Tongue (tissue), 3 donors: ENCODE measurements at places on chromosomes 11 and 22. TPM values are rescaled to one million over a fixed set of nuclear protein-coding genes. Genes with fewer than 3 reads are reported as not detected.

DNA sequence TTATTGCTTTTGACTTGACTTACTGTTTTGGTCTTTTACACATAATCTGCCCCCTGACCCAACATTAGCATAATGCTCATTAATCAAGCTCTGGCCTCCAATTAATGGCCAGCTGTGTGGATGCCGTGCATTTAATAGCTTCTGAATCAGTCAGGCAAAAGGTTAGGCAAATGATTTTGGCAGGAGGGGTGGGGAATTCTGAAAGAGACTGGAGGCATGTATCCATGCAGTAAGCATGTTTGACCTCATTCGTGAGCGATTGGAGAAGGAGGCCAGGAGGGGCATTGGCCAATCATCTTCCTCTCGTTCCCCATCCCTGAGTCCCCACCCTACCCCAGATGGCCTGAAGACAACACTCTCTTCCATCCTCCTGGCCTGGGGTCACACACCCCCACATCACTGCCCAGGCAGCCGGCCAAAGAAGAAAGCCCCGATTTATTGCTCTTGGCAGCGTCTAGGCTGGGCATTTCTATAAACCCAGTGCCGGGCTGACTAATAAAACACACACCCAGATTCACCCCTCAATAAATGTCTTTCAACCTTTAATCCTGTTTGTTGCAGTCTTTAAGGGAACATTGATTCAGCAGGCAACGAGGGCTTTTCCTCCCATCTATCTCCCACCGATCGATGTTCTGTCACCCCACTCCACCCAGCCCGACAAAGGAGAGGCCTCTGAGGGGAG is 150.0 kb downstream of the OPCML start:
- peak; percentile 76 for DNase-seq

MS4A4E gene
- total RNA-seq: not detected

RTN4R gene
- 7.1 TPM for total RNA-seq

- no peak for DNase-seq
Observed at GRCh38 chr22:22746061-22746962, 101.9 kb downstream of the GGTLC2 start.

GRCh38 chr11:128902515-128903066 is 11.4 kb downstream of the KCNJ5 start:
- no peak for DNase-seq

- DNase-seq: no peak
Observed at GRCh38 chr22:47260551-47260950, 498.1 kb downstream of the TBC1D22A start.

OR10G4 gene
- total RNA-seq: not detected

DNA sequence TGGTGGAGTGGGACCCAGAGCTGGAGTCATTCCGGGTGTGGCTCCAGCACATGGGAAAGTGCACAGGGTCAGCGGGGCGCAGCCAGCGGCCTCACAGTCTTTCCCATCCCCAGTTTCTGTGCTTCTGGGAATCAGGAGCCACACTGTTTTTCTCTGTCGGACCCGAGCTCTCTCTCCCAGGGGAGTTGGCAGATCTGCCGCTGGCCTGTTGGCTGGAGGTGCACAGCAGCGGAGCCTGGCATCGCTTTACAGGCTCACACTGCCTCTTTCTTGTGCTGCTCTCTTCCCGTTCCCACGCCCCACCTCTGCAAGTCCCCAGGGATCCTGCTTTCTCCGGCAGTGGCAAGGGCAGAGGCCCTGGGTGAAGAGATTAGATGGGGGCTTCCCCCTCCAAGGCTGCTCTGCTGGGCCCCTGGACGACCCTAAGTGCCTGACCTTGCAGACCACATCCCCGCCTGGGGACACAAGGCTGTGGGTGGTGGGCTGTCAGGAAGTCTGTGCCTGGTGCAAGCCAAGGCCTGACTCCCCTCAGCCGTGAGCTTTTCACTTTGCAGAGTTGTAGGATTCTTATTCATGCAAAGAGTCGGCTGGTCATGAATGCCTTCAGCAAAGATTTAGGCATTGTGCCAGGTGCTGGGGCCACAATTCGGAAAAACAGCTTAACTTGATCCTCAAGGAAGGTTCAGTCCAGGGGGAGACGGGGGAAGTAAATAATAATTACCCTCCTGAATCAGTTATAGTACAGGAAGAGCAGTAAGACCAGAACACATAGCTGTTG is 116.3 kb downstream of the TIMP3 start:
- DNase-seq: peak; percentile 58

DNA sequence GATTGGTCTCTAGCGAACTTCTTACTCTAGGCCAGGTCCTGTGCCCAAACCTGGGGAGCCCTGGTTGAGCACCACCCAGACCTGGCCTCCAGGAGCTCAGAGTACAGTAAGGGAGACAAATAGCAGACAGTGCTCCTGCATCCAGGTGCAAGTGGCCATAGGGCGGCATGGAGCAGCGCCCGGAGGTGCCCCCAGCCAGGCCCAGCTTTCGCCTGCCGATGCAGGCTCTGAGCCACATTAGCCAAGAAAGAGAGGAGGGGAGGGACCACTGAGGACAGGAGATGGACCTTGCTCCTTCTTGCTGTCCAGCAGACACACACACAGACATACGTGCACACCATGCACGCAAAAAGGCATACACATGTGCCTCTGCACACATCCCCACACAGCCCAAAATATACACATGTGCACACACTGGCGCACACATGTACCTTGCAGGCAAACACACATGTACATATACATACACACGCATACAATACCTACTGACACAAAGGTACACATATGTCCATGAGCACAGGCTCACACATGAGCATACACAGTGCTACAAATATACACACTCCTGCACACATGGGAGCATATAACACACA is 68.7 kb upstream of the FGF3 start:
- DNase-seq: no peak

DEPDC7 gene
- total RNA-seq: 17.0 TPM

RAG2 gene
- 0.21 TPM for total RNA-seq

DNA sequence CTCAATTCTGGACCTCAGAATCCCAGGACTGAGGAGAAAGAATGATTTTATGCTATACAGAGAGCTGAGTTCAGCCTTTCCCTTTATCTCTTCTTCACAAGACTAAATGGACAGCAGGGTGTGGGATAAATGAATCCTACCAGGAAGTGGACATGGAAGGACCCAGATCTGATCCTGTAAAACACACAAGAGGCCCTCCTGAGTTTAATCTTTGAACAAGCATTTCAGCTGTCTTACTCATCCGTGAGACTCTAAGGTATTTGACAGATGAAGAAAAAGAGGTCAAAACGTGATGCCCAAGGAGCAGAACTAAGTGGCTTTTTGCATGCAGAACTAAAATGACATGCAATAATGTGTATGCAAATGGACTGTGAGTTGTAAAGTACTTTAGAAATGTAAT is 511.3 kb downstream of the DLG2 start:
- no peak for DNase-seq

WNT11 gene
- total RNA-seq: 28.0 TPM
